ENCODE measurements at places on chromosomes 16 and 17.

DNA sequence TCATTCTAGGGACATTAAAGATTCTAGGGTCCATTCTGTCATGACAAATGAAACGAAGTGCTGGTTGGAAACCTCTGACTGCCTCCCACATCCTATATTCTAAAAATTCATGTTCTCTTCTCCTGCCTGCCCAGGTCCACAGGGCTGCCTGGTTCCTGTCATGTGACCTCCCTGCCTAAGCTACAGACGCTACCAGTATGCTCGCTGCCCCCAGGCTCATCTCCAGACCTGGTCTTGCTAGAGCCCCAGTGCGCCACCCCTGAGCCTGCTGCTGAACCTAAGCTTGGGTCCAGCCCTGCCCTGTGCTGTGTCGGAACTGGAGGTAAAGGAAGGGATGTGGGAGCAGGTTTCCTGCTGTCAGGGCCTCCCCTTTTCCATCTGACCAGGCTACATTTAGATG is 231.6 kb upstream of the CDH5 start:
- DNase-seq, result no peak

- DNase-seq, result no peak
Observed at GRCh38 chr17:77864234-77865111, 94.0 kb upstream of the TNRC6C start.

DNA sequence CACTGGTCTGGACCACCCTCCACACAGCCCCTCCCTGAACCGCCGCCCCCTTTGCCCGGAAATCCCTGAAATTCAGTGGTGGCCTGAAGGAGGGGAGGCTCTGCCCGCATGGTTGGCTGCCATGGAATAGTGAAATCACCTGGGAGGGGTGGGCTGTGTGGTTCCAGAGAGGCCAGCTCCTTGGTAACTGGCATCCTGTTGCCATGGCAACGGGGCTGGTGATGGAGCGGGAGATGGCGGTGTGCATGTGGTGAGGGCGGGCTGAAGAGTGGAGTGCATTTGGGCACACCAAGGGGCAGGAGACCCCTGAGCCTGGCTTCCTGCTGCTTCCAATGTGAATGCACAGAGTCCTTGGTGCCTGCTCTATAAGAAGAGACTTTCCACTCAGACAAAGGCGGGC is 2.4 kb downstream of the EFNB3 start:
- no peak for DNase-seq

DNA sequence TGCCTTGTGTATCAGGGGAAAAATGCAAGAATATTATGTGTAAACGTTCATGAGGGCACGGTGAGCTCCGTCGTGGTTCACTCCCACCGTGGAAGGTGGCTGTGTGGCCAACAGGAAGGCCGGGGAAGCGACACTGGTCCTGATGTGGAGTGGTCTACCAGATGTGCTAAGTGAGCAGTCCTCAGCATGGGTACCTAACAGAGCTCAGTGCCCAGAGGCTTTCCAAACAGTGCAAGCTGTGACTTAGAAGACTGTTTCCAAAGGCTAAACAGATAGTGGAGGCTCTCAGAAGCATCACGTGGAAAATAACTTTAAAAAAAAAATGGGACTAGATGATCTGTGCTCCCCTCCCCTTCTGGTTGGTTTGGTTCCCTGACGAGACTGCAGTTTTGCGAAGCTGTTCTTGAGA is 199.3 kb upstream of the CHMP6 start:
- DNase-seq, result no peak

- no peak for DNase-seq
Observed at GRCh38 chr16:1121601-1122397, 25.8 kb upstream of the C1QTNF8 start.
